ENCODE measurements at places on chromosomes 2 and 18.

GRCh38 chr2:62904344-62904743 is 146.3 kb upstream of the OTX1 start:
- DNase-seq = no peak

GRCh38 chr2:85326406-85327159 is 1.2 kb downstream of the TGOLN2 start:
- DNase-seq = no peak

- no peak for DNase-seq
These were observed 38.1 kb downstream of the REV1 start for GRCh38 chr2:99451686-99452085.

GRCh38 chr2:107730898-107731297 is 95.8 kb upstream of the RGPD4 start:
- no peak for DNase-seq

DNA sequence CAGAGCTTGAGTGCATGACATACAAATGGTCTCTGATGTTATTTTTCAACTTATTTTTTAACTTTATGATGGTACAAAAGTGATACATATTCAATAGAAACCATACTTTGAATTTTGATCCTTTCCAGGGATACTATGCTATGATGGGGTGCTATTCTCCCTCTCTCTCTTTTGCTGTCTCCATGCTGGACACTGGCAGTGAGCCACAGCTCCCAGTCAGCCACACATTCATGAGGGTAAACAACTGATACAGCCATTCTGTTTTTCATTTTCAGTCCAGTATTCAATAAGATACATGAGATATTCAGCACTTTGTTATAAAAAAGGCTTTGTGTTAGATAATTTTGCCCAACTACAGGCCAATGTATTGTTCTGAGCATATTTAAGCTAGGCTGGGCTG is 859.3 kb upstream of the KLHL29 start:
- DNase-seq = no peak

GRCh38 chr2:101655702-101656422 is 41.6 kb upstream of the MAP4K4 start:
- no peak for DNase-seq

GRCh38 chr2:197571627-197572271 is 55.9 kb downstream of the MOB4 start:
- no peak for DNase-seq

- DNase-seq = no peak
These were observed 2.3 kb downstream of the INHBB start for GRCh38 chr2:120348134-120348736.

DNA sequence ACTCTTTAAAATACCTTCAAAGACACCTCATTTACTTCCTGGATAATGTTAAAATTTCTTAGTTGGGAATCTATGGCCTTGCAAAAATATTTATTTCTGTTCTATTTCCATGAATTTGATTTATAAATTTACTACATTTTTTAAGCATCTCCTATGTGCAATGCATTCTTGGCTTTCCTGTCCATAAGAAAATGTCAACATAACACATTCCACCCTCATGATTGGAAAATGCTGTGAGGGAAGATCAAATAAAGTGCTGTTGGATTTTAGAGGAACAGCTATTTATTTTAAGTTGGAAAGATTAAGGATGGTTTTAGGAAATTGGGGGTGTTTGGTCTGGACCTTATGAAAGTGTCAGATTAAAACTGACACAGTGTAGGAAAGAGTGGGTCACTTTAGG is 45.4 kb upstream of the MC4R start:
- DNase-seq = no peak

DNA sequence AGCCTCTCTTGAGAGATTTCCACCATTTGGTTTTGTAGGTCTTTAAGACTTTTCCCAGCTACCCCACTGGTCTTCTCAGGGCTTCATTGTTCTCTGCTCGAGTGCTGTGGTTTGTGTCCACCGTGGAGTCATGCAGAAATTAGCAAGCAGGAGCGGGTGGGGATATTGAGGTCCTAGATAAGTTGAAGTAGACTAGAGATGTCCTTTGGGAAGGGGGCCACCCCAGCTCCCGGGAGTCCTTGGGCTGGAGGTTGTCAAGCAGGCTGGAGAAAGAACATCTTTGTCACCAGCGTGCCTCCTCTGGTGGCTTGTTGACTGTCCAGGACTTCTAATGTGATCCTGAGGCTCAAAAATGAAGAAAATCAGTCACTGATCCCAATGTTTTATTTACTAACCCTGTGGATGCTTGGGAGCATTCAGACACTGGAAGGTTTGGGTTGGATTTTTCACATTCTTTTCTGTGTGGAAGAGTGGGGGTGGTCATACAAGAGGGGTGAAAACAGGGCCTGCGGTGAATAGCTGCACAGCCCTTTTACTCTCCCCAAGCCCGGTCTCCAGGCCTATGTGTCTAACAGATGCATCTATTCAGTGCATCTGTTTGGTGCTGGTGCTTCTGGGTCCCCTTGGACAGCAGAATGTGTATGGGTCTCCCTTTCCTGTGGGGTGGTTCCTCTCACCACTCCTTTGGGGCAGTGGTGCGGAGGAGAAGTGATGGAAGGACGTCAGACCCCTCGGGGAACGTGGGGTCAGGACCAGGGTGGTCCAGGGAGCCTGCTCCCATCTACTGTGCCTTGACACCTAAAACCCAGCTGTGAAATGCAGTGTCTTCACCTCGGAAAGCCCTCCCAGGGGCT is 208.1 kb downstream of the KLHL29 start:
- no peak for DNase-seq

- DNase-seq = no peak
These were observed 13.7 kb downstream of the INO80C start for GRCh38 chr18:35484034-35484433.

GRCh38 chr2:158464426-158465281 is 7.9 kb downstream of the PKP4 start:
- DNase-seq = no peak

DNA sequence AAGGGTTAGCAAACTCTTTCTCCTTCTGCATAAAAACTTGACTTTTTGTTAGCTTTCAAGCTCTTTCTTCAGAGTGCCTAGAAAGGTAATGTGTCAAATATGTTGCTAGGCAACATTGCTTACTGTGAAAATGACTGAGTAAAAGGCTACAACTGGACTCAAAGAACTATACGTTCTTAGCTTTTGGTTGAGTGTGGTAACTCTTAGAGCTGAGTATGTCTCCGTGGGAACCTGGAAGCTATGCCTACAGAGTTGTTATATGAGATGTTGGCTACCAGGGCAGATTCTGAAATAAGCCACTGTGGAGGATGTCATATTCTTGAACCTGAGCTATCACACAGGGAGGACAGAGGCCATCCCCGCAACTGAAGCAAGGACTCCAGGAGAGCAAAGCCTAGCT is 105.5 kb downstream of the ARL6IP6 start:
- no peak for DNase-seq

GRCh38 chr2:161886248-161886647 is 187.8 kb downstream of the DPP4 start:
- no peak for DNase-seq

DNA sequence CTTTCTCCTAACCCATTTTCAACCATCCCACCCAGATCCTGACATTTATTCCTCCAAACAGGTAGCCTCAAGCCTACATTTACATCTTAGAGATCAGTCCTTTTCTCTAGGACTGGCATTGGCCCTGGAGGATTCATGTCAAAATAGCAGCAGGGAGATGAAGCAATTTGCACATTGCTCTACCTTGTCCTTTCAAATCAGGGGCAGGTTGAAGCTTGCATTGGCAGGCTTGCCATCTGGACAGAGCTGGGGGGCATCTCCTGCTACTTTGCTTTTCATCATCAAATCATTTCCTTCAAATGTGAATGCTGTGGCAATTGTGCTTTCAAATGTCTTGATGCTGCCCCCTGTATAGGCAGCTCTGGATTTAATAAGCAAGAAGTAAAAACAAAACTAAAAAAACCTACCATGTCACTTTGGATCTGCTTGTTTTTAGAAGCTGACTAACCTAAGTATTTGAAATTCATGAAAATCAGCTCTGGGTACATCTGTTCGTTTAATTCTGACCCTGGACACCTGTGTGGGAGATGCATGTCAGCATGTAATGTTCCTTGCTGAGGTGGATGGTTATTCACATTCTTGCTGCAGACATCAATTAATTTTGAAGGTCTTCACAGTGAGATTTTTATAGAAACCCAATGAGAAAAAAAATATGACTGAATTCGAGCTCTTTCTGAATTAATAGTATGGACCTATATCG is 47.9 kb downstream of the KIF5C start:
- DNase-seq = no peak

DNA sequence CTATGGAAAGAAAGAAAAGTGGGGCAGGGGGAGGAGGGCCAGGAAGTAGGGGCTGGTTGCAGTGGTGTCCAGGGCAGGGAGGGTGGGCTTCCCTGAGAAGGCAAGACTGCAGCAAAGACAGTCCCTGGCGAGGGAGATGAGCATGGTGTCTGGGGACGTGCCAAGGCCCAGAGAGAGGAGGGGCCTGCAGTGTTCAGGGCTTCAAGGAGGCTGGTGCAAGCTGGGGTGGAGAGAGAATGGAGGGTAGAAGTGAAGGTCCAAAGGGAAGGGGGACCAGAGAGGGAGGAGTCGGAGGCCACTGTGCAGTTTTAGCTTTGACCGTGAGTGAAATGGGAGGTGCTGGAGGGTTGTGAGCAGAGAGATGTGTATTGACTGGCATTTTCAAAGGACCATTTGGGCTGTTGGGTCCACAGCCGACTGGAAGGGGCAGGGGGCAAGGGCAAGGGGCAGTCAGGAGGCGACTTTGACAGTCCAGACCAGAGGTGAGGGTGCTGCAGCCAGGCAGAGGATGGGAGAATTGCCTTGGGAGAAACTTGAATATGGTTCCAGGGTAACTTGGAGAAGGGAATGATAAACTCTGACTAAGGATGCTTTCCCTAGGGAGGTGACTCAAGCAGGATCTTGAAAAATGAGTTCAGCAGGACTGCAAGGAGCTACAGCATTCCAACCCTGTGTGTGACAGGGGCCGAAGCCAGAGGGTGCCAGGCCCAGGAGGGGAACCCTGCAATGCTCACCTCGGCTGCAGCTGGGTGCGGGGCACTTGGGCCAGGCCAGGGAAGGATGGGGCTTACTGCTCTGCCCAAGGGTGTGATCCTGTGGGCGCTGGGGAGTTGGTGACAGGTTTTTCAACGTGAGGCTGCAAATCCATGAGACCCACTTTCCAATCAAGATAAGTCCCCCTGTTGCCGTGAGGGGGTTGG is 177.1 kb upstream of the HAAO start:
- DNase-seq = no peak

GRCh38 chr2:122300758-122301157 is 545.3 kb downstream of the TSN start:
- DNase-seq = no peak

GRCh38 chr2:186431306-186431705 is 54.8 kb upstream of the ZC3H15 start:
- DNase-seq = no peak

DNA sequence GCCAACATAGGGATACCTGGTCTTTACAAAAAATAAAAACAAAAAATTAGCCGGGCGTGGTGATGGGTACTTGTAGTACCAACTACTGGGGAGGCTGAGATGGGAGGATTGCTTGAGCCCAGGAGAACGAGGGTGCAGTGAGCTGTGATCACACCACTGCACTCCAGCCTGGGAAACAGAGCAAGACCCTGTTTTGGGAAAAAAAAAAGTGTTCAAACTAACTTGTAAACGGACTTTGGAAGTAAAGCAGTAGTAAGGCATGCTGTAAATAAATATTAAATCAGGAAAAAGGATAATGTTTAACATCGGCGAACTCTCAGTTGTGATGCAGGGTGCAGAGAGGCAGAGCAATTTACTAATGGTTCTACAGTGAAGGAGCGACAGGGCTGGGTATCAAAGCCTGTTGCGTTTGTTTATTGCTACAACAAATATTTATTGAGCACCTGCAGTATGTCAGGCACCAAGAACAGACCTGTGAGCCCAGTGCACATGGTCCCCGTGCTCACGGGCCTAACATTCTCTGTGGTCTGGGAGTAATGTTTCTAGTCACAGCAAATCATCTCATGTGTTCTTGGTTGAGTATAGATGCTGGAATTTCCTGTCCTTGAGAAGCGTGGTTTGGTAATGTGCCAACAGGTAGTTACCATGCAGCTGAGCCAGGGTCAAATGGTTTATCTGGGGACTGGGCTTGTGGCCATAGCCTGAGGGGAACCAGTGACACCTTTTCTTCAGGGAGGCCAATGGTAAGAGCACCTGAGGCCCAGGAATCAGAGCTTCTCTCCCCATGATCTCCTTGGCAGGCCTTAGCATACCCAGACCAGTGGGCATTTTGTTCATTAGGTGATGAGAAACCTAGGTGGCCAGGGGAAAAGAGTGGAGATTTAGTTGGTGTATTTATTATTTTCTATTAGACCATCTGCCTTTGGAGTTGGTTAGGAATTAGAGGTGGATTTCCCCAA is 27.9 kb upstream of the GREB1 start:
- no peak for DNase-seq

GRCh38 chr2:215461836-215462532 is 26.1 kb upstream of the FN1 start:
- DNase-seq = no peak

DNA sequence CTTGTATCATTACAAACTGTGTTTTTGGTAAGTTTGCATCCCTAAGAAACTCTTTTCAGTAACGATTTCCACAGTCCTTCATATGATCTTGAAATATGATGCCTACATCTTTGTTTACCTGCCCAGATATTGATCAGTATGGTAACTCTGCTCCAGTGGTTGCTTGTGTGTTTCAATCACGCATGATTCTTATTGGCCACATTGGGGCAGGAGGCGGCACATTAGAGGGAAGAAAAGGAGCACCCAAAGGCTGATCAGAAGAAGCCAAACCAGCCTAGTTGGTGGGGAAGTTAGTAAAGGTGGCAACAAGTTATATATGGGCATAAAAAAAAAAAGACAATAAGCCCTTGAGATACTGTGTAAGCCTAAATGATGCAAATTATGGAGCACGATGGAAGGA is 158.9 kb downstream of the RHBDD1 start:
- DNase-seq = no peak
